SJSA1 (cell line): ENCODE measurements at places on chromosomes 2 and 18. TPM values are rescaled to one million over a fixed set of nuclear protein-coding genes. Genes with fewer than 3 reads are reported as not detected.

- DNase-seq, result no peak
Measured at GRCh38 chr2:216922175-216922780, 62.4 kb upstream of the TNP1 start.

Gene C2orf81
- total RNA-seq, result 0.34 and 1.3 TPM in 2 replicates

DNA sequence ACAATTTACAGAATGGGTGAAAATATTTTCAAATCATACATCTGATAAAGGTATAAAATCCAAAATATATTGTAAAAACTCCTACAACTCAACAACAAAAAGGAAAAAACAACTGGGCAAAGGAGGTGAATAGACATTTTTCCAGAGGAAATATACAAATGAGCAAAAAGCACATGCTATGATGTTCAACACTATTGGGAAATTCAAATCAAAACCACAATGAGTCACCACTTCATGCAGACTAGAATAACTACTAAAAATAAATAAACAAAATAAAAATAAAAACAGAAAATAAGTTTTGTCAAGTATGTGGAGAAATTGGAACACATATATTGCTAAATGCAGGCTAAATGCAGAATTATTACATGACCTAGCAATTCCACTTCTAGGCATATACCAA, 120.9 kb downstream of the FSIP2 start:
- DNase-seq, result no peak

Gene TEKT4
- not detected in 2 replicates for total RNA-seq

- DNase-seq, result peak; percentile 44
Measured at GRCh38 chr18:55419947-55420664, 167.9 kb downstream of the TCF4 start.

DNA sequence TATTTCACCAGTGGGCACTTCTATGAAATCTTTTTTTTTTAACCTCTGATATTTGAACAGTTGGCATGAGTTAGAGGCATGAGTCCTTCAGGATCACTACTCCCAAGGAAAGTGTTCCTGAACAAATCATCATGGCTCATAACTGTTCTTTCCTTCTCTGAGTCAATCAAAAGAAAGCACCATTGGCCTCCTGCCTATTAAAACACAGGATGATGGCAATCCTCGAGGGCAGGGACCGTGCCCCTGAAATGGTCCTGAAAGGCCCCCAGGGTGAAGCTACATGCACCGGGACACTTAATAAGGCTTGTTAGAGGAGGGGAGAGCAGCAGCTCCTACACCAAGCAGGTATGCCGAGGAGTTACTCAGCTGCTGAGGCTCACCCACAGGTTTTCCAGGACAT, 43.5 kb downstream of the SLC14A2 start:
- DNase-seq, result no peak

- DNase-seq, result no peak
Measured at GRCh38 chr2:80624062-80624461, 319.5 kb upstream of the LRRTM1 start.

DNA sequence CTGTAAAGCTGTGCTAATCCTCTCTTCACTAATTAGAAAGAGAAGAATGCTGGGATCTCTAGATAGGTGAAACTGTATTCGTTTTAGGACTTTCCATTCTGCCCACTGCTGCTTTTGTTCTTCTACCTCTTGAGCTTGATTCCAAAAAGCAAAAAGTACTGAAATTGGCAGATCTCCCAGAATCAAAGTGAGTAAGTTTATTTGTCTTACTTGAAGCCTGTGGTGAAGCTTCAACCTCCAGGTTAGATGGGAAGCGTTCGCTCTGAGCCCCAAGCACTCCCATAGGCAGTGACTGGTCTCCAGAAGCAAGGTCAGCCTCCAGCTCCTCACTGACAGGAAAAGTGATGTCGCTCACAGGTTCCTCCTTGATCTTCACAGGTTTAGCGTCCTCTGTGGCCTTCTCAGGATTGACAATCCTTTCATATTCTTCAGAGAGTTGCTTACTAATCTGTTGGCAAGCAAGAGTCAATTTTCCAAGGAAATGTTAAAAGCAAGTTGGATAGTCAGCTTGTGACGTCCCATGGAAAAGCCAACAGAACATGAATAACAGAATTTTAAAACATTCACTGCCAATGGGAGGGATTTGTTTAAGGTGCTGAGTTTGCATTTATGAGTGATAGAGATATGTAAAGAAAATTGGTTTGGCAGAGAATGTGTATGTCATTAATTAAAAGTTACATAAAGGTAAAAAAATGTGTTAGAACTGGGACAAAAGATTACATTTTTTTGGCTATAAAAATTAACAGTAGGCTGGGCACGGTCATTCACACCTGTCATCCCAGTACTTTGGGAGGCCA, 8.1 kb downstream of the SUPT7L start:
- peak; percentile 56 for DNase-seq

- peak; percentile 8 for DNase-seq
Measured at GRCh38 chr2:128488434-128488833, 169.8 kb upstream of the HS6ST1 start.

GRCh38 chr2:241109210-241110088, 7.4 kb upstream of the MTERF4 start:
- DNase-seq, result no peak

Gene CDK15
- total RNA-seq, result 11.6 and 29.4 TPM in 2 replicates

Gene RMDN2
- total RNA-seq, result 17.6 and 20.8 TPM in 2 replicates

- no peak for DNase-seq
Measured at GRCh38 chr18:69330385-69331005, 70.2 kb upstream of the DOK6 start.

- DNase-seq, result no peak
Measured at GRCh38 chr18:58057291-58057965, 13.4 kb downstream of the NEDD4L start.

Gene DUSP19
- 5.1 and 8.5 TPM in 2 replicates for total RNA-seq

GRCh38 chr2:18232731-18233438, 327.6 kb downstream of the RDH14 start:
- no peak for DNase-seq

DNA sequence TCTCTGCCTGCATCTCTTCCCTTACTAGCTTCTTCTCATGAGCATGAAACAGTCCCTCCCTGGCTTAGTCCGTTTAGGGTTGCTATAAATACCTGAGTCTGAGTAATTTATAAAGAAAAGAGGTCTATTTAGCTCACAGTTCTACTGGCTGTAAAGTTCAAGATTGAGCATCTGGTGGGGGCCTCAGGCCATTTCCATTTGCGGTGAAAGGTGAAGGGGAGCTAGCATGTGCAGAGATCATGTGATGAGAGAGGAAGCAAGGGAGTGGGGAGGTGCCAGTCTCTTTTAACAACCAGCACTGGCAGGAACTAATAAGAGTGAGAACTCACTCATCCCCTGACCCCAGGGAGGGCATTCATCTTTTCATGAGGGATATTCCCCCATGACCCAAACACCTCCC, 26.8 kb downstream of the RHBDD1 start:
- no peak for DNase-seq

Gene CCDC141
- total RNA-seq, result not detected in 2 replicates

- DNase-seq, result no peak
Measured at GRCh38 chr2:159559034-159559433, 57.3 kb downstream of the BAZ2B start.

DNA sequence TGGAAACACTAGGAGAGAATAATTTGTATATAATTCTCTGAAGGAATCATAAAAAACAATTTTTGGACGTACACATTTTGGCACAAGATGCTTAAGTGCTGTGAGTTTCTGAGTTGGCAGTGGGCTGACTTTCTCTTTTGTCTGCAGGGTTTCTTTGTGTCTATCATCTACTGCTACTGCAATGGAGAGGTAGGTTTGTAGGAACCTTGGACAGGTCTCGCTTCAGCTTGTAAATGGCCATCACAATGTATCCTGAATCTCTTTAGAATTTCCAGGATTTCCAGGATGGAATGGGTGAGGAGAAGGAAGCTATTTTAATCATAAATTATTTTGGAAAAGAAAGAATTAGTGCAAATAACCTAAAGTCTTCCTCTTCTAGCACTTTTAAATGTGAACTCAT, 83.9 kb downstream of the PTH2R start:
- no peak for DNase-seq

GRCh38 chr18:10308154-10308553, 146.3 kb upstream of the APCDD1 start:
- DNase-seq, result no peak

- no peak for DNase-seq
Measured at GRCh38 chr2:229725716-229726574, 11.6 kb upstream of the DNER start.

Gene MAP2
- total RNA-seq, result 0.21 and 0.34 TPM in 2 replicates

DNA sequence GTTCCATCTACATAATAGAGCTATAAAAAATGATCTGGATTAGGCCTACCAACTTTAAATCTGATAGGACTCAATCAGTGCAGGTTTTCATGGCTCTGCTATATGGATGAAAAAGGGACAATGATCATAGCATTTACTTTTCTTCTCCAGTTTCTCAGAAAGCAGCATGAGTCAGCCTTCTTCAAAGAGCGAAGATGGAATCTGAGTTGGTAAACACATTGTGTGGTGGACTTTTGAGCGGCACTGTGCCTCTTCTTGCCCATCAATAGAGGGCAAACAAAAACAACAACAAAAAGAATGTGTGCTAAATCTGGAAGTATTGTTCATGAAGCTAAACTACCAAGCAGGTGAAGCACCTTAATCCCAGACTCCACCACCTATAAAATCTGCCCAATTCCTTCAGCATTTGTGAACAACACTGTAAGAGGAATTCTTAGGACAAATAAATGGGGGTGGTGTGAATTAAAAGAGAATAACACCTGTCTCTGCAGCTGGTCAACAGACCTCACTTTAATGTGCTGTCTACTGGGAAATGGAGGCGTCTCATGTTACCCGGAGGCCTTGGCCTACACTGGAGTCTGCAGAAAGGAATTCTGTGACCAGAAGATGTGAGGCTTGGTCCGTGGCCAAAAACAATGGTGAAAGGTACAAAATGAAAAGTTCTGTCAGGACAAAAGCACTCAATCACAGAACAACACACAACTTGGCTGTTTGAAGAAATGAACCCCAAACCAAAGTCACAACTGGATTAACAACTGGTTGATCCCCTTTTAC, 609.0 kb downstream of the IRS1 start:
- peak; percentile 57 for DNase-seq

Gene RND3
- 170 and 178 TPM in 2 replicates for total RNA-seq

DNA sequence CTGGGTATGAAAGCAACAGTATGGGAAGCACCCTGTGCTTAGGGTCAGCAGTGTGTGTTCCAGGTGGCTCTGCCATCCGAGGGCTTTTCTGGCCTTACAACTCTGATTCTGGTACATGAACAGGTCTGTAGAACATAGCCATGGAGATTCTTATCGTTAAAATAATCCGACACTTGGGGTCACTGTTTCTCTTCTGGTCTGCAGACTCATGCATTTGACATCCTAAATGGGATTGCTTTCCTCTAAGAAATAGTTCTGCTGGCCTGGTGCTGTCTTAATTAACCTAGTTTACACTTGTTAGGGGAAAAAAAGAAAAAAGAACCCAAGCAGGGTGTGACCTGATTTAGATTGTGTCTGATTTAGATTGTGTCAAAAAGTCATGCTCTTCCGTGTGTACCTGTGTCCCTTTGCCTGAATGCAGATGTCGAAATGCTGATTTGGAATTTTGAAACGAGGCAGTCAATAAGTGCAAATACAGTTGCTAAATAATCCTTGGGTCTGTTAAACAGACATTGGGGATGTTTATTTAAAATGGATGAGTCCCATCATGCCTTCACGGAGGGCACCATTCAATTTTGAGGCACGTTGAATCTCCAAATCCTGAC, 59.6 kb downstream of the TRPM8 start:
- DNase-seq, result peak; percentile 63

DNA sequence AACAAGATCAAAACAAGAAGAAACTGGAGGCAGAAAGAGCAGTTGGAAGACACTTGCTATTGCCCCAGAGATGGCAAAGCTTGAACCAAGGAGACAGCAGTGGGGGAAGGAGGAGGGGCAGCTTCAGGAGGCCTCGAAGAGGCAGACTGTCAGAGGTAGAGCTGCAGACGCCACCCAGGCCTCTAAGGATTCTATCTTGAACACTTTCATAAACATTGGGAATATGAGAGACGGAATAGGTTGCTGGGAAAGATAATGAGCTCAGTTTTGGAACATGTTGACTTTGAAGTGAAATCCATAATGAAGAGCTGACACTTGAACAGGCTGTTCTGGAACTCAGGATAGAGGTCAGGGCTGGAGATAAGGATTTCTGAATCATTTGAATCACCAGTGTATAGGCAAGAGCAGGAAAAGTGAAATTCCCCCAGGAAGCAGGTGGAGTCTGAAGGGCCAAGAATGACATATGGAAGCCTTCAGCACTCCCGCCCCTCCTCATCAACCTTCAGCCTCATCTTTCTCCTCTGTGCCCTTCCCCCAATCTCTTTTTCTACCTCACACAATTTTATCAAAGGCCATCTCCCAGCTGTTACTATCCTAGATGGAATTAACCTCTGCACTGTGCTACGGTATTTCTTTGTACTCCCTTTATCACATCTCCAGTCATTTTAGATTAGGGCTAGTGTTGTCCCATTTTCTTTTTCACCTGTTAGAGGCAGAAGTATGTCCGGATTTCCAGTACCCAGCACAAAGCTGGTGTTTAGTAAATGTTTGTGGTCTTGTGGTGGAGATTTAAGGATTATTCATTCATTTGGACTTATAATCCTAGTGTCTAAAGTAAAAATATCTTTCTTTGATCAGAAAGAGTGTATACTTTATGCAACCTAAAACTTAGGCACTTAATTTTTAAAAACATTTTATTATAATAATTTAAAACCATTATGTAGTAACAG, 47.5 kb upstream of the RTN4 start:
- no peak for DNase-seq

Gene HNRNPLL
- total RNA-seq, result 36.3 and 46.6 TPM in 2 replicates

- no peak for DNase-seq
Measured at GRCh38 chr2:189549449-189549832, 31.1 kb downstream of the SLC40A1 start.

DNA sequence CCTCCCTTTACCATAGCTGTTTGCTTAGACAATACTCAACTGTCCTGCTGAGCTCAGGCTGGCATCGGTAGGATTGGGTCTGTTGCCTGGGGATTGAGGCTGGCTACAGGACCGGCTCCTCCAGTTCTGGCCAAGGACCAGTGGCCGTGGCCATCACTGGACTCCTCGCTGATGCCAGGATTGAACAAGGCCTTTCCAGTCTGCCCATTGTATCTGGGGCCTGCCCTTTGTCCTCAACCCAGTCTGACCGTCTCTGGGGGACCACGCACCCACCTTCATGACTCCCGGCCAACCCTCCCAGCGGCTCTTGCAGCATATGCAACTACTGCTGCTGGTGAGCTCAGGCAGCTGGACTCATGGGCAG, 28.7 kb downstream of the SH2D6 start:
- DNase-seq, result no peak

Gene ECEL1
- not detected in 2 replicates for total RNA-seq

Gene GYPC
- not detected in 2 replicates for total RNA-seq

GRCh38 chr2:157174321-157174720, 83.2 kb upstream of the GALNT5 start:
- DNase-seq, result no peak

Gene TMEM237
- 62.0 and 69.4 TPM in 2 replicates for total RNA-seq

GRCh38 chr2:218867900-218868299, 8.3 kb downstream of the WNT6 start:
- no peak for DNase-seq

DNA sequence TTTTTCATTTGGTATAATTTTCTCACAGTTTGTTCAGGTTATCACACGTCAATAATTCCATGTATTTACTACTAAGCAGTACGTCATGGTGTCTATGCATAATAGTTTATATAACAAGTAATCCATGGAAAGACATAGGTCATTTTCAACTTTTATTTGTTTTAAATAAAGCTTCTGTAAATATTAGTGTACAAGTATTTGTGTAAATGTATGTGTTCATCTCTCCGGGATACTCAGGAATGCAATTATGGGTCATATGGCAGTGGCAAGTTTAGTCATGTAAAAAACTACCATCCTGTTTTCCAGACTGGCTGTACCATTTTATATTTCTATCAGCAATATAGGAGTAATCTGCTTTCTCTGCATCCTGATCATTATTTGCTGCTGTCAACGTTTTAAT, 231.1 kb upstream of the ZNF804A start:
- no peak for DNase-seq

GRCh38 chr2:42087857-42088195, 40.0 kb downstream of the PKDCC start:
- no peak for DNase-seq
